ENCODE measurements at places on chromosomes 3 and 15. TPM values are rescaled to one million over a fixed set of nuclear protein-coding genes. Genes with fewer than 3 reads are reported as not detected.

The ZNF860 gene
- total RNA-seq: 2.2 TPM

GRCh38 chr3:97037294-97037943 is 223.0 kb downstream of the EPHA6 start:
- no peak for DNase-seq
- H3K4me3 ChIP-seq: no peak overlapping the region
- no peak overlapping the region for H3K27ac ChIP-seq

The CLDN11 gene
- total RNA-seq: 2.4 TPM

DNA sequence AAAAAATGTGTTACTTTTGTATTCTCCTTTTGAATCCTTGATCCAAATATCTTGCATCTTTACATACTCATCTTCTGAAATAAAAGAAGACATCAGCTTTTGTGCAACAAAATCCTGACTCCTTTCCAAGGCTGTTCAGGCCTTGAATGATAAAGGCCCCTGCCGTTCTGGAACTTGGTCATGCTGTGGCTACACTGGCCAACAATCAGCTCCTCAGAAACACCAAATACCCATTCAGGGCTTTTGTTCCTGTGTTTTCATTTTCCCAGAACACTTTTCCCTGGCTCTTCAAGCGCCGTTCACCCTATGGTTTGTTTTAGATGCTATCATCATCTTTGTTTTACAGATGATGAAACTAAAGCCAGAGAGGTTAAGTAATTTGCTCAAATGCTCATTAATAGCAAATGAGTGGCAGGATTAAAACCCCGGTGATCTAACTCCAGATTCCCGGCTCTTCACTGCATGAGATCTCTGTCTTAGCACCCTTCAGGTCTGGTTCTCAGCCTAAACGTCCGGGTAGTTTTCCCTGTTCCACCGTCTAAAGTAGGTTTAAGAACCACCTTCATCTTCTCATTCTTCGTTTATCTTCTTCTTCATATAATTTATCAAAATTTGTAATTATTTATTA is 58.3 kb downstream of the EPHA3 start:
- H3K4me3 ChIP-seq: no peak overlapping the region
- no peaks in the 10 kb centered on the region for H3K27me3 ChIP-seq
- DNase-seq: no peak

- H3K4me1 ChIP-seq: peaks cover 2% of the 10 kb centered on the region
- H3K27ac ChIP-seq: no peak overlapping the region
- DNase-seq: no peak
- no peak overlapping the region for H3K4me3 ChIP-seq
- H3K27me3 ChIP-seq: no peaks in the 10 kb centered on the region
- no peaks in the 10 kb centered on the region for H3K36me3 ChIP-seq
These were observed 39.2 kb upstream of the BCL2A1 start for GRCh38 chr15:80010131-80010673.

GRCh38 chr15:57283774-57284503 is 92.4 kb upstream of the CGNL1 start:
- H3K27ac ChIP-seq: peak overlapping the region; percentile 7
- peaks cover 35% of the 10 kb centered on the region for H3K36me3 ChIP-seq
- H3K4me1 ChIP-seq: peaks cover 6% of the 10 kb centered on the region

The GP5 gene
- 0.18 TPM for total RNA-seq

The MYZAP gene
- 11.5 TPM for total RNA-seq

The ZNF620 gene
- total RNA-seq: 26.2 TPM
